ENCODE measurements at places on chromosomes 5 and 9.

DNA sequence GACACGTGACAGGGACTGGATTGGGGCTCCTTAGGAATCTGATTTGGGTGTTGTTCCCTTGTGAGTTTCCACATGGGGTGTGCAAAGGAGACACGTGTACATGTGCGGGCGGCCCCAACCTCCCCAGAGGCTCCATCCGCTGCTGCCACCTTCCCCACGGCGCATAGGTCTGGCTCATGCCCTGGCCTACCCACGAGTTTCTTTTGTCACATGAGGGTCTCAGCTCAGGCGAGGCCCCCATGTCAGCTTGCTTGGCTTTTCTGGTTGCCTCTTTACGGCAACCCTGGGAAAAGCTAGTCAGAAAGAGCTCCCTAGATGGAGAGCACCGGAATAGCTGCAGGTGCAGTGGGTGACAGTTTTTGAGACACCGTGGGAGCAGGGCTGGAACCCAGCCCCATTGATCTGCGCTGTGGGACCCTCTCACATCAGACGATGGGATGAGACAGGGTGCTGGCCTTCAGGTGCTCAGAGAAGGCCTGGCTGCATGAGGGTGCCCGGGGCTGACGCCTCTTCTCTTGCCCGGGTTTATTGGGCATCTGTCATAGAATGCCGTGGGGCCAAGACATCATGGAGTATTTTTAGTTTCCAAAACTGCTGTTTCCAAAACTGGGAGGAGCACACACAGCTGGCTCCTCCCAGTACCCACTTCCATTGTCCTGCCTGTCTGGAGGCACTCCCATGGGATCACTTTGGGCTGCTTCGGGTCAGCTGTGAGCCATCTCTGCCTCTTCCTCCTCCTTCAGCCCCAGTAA, 107.8 kb downstream of the WNK2 start:
- no peak for DNase-seq

- no peak for DNase-seq
Observed at GRCh38 chr5:98840946-98841345, 67.5 kb downstream of the RGMB start.

GRCh38 chr5:1801967-1802295, 724 bp downstream of the NDUFS6 start:
- DNase-seq = no peak

DNA sequence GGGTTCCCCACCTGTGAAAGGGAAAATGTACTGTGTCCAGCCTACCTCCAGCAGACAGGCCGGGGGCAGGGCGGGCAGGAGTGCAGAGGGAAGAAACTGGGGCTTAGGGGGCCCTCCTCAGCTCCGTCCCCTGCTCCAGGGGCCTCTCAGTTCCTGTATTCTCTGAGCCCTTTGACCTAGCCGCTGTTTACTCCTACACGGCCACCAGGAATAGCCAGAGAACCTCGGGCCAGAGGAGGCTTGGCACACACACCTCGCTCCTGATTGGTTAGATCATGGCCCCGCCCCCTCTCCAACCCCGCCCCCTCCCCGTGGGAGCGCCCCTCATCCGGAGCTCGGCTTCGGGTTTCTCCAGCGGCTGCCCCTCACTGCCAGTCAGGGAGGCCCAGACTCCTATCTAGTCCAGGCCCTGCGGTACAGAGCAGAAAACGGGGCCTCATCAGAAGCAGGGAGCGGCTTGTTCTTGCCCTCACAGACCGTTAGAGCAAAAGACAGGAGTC, 2.2 kb downstream of the ST6GALNAC6 start:
- peak; percentile 86 for DNase-seq

DNA sequence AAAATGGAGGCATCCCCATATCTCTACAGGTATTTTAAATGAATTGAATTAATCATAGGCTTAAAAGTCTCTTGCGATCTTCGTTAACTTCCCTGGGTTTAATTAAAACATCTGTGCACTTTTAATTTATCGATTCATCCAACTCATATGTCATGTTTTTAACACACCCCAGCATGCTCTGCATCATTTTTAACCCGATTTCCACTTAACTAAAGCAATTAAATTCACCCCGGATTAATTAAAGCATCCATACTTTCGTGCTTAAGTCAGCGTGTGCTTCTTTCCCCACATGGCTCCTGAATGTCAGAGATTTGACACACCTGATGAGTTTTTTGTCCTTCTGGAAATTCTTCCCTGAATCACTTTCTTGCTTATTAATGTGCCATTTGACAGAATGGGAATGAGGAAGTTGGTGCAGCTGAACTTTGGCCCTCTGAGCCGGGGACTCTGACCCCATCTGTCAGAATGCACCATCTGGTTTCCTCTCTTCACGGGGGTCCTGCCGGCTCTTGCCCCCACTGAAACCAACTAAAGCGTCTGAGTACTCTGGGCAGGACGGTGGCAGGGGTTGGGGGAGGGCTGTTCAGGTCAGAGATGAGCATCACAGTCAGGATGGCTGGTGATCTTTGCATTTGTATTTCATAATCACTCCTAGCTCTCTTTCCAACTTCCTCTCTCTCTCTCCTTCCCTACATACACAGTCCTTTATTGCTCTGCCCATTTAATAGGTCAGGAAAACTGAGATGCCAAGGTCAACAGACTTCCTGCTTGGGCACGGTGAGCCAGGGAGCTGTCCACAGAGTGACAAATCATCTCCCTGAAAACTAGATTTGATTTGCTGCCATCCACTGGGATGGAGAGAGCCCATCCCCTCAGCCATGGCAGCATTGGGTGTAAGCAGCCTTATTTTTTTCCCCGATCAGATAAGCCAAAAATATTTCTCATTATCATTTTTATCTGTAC, 180.3 kb upstream of the WWC1 start:
- DNase-seq = no peak

DNA sequence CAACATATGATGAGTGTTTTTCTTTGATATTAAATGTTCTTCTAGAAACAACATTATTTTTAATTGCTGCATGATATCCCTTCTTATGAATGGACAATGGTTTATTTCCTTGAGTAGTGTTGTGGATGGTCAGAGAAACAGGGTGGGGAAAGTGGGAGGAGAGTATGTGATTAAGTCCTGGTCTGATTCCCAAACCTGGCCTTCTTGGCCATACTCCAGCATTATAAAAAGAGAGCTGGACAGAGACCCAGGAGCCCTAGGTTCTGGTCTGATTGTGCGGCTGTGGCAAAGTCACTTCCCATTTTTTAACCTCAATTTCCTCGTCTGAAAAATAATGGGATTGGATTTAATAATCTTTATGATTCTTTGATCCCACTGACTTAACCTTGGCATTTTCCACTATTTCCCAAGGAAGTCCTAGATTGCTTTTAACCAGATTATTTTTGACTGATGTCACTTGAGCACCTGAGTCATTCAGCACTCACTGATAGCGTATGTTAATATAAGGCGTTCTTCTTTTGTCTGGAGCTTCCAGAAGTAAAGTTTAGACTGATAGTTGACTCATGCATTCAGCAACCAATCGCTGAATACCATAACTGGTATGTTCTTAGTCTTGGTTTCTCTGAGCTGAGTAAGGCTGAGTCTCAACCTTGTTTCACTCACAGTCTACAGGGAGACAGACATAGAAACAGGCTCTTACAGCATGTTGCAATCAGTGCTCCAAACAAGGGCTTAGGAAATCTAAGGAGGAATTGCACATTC, 26.2 kb downstream of the OSMR start:
- DNase-seq = no peak

DNA sequence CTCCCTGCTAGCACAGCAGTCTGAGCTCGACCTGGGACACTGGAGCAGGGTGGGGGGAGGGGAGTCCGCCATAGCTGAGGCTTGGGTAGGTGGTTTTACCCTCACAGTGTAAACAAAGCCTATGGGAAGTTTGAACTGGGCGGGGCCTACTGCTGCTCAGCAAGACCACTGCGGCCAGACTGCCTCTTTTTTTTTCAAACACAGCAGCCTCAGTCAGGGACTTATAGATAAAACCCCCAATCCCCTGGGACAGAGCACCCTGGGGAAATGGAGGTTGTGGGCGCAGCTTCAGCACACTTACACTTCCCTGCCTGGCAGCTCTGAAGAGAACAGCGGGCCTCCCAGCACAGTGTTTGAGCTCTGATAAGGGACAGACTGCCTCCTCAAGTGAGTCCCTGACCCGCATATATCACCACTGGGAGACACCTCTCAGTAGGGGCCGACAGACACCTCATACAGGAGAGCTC, 151.1 kb upstream of the APC start:
- no peak for DNase-seq

DNA sequence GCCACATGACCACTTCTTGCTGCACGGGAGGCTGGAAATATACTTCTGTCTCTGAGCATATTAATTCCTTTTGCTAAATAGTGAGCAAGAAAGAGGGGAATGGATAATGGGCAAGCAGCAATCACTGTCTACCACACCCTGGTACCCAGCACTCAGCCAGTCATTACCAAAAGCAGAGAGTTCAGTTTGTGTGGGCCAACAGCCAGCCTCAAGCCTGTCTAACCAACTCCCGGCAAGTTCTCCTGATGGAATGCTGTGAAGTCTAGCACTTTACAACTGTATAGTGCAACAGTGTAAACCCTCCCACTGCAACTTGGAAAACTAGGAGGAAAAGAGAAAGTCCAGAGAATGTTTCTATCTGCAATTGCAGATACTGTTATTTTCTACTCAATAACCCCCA, 47.8 kb downstream of the PLK2 start:
- no peak for DNase-seq

- no peak for DNase-seq
Observed at GRCh38 chr5:124056326-124056990, 544.5 kb downstream of the CSNK1G3 start.

- no peak for DNase-seq
Observed at GRCh38 chr9:35852876-35853865, 17.0 kb downstream of the OR13J1 start.

Measured in adrenal gland (tissue), 19 donors.